ENCODE measurements at places on chromosomes 2 and 18.

DNA sequence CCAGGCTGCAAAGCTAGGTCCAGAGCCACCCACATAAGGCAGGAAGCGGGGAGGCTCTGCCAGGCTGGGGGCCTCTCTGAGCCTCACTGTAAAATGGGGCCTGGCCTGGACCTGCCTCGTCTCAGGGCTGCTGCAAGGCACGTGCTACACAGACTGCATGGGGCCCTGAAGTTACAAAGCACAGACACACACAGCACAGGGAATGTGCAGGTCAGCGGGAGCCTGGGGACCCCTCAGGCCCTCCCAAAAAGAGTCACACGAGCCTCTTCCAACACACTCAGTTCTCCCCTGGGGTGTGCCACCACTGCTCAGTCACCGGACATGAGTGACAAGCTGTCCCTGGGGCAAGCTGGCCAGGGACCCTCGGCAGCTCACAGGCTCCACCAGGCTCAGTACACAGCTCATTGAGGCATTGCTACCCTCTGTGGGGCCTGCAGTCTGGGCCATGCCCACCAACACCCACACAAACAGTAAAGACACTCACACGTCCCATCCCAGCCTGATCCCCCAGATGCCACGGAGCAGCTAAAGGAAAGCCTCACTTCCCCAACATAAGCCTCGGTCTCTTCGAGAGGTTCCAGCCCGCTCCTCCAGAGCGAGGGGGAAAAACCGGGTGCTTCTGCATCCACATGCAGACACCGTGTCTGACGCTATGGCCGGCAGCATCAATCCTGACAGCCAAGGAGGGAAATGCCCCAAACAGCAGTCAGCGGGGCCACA, 33.7 kb downstream of the BOK start:
- no peak for DNase-seq

- no peak for DNase-seq
Measured at GRCh38 chr2:177106212-177106611, 106.4 kb upstream of the HNRNPA3 start.

DNA sequence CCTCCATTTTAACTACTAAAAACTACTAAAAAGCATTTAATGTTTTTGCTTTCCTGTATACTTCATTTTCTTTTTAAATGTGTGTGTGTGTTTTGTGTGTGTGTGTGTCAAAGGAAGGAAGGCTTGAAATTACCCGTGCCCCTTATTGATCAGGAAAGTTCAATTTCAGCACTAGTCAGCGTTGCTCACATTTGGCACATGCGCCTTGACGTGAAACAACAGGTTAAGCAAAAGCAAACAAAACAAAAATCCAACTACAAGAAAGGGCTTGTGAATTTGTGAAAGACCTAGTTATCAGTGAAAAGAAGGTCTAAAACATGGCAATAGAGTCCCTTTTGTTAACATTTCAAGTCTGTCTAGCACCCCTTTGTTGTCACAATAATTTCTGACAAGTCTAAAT, 72.5 kb downstream of the KCNH7 start:
- no peak for DNase-seq

DNA sequence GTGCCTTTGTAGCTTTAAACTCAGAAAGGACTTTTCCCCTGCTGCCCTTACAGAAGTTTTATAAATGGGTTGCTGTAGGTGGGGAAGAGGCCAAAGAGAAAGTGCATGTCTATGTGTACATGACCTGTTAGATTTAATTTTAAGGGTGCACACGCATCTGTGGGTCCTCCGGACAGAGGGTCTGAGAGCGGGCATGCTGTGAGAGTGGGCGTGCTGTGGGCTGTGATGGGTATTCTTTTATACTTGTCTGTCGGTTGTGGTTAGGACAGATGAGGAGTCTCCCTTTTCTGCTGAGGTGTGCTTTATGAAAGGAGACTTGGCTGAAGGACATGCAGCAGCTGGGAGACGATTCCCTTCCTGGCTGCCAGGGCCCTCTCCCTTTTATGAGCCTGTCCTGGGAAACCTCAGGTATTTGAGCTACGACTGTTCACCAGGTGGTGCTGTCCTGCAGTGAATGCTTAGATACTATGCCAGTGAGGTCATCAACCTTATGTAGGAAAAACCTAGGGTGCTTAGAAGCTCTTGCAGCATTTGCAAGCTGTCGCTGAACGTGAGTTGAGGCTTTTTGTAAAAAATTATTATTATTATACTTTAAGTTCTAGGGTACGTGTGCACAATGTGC, 67.5 kb downstream of the TANC1 start:
- DNase-seq = no peak

- DNase-seq = no peak
Measured at GRCh38 chr2:182642328-182642727, 73.7 kb upstream of the DNAJC10 start.
